ENCODE measurements at places on chromosomes 6 and 20.

DNA sequence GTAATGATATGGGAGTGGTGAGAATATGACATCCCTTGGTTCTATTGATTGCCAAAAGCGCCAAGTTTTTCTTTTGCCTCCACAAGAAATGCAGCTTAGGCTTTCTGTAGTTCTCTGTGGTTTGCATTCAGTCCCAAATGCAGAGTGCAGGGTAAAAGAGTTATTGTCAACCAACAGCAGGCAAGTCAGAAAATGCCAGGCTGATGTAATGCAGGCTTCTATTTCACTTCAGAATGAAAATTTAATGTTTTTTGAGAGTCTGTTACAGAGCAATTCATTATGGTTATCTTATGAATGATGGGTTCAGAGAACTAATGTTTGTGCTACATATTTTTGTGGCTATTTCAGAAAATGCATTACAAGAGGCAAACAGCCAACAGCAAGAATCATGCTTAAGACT is 293.5 kb downstream of the CENPW start:
- DNase-seq, result no peak

- DNase-seq, result peak; percentile 26
These were observed 44.3 kb downstream of the OR2B2 start for GRCh38 chr6:27867945-27868300.

GRCh38 chr20:55456316-55456940 is 548.9 kb downstream of the CBLN4 start:
- DNase-seq, result no peak

- no peak for DNase-seq
These were observed 259.4 kb upstream of the MAN1A1 start for GRCh38 chr6:119608994-119609393.

DNA sequence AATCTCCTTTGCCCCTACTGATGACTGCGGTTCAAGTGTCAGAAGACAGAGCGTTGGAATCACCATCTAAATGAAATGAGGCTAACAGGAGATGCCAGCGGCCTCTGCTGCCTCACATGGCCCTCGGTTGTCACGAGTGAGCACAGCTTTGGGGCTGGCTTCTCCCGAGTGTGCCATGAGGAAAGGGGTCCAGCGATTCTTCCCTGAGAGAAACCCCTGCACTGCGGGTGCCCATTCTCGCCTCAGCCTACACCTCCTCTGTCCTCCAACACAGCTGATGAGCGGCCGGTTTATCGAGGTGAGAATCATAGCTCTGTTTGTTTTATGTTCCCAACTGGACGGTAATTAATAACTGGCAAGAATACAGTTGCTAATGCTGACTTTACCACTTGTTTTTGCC is 144.7 kb upstream of the RPS6KA2 start:
- no peak for DNase-seq

- DNase-seq, result no peak
These were observed 11.0 kb downstream of the TTBK1 start for GRCh38 chr6:43254138-43254817.

- peak; percentile 52 for DNase-seq
These were observed 580 bp downstream of the NXT1 start for GRCh38 chr20:23350904-23351838.

DNA sequence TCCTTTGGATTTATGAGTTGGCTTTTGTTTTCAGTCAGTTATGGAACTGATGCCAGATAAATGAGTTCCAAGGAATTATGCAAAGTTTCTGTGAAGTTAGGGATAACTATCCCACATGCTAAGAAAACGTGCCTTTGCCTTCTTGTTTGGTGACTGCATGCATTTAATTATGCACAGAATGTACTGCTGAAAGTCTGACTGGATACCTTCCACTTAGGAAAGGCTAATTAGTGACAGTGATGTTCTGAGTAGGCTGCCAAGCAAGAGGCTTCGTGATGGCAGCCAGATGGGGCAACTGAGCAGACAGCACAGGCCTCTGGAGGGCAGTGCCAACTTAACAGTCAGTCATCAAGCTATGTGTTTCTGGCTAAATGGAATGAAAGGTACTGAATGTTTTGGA is 289.9 kb downstream of the CD109 start:
- no peak for DNase-seq

DNA sequence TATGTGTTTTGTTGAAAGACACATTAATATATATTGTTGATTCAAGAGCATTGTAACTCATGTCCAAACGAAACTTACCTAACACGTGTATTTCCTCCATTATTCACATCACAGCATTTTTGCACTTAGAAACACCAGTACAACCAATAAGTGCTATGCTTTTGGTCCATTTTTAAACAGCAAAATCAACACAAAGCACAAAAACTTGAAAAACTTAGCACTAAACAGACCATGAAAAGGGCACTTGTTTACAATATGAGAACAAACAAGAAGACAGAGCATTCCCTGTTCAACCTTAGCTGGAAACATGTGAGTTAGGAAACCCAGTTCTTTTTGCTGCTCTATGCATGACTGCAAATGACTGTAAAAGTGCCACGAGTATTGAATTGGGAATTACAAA is 9.6 kb downstream of the GLYATL3 start:
- DNase-seq, result no peak

DNA sequence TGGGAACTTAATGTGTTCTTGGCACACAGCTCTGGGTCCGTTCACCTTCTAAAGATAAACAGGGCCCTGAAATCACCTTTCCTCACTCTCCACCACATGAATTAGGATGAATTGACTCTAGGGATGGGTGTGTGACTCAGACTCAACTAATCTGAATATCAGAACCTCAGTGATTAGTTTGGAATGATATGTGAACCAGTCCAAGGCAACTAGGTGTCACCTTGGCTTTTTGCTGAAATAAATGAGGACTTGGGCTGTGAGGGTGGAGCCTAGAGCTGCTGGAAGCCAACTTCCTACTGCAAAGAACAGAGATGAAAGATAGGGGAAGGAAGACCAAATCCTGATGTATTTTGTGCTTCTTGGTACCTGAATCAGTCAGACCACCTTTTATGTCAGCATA is 132.0 kb upstream of the RNF24 start:
- no peak for DNase-seq

GRCh38 chr6:107156617-107157016 is 41.3 kb upstream of the BEND3 start:
- DNase-seq, result no peak

DNA sequence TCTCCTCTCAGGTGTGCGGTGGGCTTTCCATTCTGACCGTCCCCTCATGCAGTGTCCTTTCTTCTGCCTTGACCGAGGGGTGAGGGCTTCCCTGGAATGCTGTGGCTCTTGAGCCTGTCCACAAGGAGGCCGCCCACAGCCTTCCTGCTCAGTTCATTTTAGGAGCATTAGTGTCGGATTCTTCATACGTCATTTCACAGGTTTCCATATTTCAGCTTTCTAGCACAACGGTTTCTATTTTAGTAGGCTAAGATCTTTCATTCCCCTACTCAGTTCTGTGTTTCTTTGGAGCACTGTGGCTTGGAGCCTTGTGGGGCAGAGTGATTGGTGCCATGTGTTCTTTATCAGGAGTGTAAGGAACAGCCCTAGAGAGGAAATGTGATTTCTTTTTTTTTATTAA is 5.5 kb downstream of the PPP1R3G start:
- DNase-seq, result no peak

DNA sequence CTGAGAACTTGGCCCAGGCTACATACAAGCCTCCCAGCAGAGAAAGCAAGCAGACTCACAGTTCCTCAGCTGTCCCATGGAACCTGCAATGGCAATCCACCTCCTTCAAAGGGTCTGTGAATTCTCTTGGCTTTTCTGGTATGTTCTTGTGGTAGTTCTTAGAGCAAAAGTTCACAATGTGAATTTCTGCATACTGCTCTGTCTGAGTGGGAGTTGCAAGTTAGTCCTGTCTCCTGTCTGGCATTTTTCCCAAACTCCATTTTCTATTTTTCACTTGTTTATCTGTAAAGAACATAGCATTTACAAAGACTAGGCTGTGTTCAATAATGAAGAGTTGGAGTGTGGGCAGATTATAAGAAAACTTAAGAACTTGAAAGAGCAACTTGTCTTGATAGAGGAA is 269.9 kb downstream of the BCKDHB start:
- no peak for DNase-seq

DNA sequence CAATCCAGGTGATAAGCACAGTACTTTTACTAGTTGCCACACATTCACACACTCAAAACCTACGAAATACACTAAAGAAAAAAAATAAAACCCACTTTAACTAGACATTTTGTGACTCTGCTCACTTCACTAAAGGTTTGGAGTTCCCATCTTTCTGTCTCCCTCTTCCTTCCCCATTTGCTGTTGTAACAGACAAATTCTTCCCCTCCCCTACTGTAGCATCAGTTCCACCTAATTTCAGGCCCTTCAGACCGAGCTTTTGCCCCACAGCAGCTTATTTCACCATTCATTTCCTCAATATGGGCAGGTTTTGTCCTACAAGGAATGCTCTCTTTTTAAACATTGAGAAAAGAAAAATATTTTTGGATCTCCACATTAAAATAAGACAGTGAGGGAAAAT is 31.3 kb upstream of the MRAP2 start:
- no peak for DNase-seq

GRCh38 chr6:42916288-42916687 is 435 bp downstream of the PTCRA start:
- DNase-seq, result no peak

DNA sequence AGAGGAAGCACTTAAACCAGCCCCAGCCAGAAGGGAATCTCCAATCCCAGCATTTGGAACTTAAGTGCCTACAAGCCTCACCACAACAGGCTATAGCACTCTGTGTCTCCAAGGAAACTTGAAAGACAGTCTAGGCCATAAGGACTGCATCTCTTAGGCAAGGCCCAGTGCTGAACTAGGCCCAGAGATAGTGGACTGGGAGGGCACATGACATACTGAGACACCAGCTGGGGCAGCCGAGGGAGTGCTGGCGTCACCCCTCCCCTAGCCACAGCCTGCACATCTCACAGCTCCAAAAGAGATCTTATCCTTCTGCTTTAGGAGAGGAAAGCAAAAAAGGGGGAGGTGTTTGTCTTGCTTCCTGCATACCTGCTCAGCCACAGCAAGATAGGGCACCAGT is 618.5 kb downstream of the COL12A1 start:
- no peak for DNase-seq

DNA sequence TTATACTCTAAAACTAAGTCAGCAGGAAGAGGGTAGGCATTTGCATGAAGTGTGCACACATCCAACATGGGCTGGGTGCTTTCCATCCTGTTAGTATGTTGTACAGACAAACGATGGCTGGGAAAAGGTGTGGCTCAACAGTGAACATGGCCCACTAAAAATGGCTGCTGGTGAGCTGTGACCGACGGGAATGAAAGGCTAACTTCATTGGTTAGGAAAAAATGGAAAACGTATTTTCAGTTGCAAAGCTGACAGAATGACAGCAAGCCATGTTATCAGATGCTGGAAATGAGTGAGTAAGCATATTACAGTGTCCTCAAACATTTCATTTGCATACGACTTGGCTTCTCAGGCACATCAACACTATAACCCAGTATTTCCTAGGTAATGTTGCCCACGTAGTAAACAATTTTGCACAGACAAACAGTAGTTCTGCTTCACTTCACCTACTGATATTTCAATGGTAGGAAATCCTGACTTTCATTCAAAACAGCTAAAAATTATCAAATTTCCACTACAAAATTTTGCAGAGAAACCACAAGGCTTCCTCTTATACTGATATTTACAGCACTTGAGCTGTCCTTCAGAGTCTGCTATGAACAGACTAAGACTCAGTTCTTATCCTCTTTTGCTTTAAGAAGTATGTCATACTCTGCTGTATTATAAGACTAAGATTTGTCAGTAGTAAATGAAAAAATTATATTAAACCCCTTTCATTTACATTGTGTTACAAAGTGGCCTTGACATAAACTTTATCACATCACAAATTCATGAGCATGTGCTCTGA is 98.9 kb downstream of the IRF4 start:
- no peak for DNase-seq

GRCh38 chr6:167708501-167709094 is 118.1 kb upstream of the AFDN start:
- DNase-seq, result no peak

GRCh38 chr20:2026004-2026403 is 32.1 kb upstream of the PDYN start:
- DNase-seq, result no peak

DNA sequence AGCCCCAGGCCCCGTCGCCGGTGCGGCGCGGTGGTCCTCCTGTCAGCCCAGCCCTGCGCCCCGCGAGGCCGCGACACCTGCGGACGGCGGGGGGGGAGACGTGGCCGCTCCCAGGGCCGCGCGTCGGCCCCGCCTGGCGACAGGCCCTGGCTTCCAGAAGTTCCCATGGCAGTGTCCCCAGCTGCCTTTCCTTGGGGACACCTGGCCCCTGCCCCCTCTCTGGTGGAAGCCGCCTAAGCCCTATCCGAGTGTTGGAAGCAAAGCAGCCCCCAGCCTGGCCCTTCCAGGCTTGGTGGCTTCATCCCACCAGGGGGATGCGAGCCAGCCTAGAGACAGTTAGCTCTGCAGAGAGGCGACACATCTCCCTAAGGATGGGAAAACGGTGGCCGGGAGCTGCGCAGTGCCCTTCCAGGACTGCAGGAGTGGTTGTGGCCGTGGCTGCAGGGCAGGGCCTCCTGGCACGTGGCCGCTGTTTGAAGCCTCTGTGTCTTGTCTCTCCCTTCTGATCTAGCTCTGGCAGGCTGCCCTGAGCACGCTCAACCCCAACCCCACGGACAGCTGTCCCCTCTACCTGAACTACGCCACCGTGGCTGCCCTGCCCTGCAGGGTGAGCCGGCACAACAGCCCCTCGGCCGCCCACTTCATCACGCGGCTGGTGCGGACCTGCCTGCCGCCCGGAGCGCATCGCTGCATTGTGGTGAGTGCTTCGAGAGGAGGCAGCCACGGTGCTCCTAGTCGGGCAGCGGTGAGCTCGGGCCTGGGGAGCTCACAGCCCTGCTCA is 816 bp downstream of the NPEPL1 start:
- DNase-seq, result peak; percentile 6

DNA sequence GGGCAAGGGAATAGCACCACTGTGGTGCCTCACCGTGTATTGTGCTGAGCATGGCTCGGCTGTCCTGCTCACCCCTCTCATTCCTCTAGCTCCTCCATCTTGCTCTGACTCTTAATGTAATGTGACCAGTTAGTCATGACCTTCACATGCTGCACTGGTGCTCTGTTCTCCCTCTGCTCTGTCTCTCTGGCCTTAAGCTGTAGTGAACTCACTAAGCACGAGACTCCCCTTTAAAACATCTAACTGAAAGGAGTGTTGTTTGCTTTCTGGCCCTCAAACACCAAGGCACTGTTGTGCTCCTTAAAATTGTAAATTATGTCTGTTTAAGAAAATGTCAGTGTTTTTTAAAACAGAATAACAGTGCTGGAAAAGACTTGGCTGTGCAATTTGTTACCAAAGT is 140.4 kb downstream of the HDGFL1 start:
- DNase-seq, result no peak

- DNase-seq, result no peak
These were observed 26.2 kb downstream of the TTBK1 start for GRCh38 chr6:43269273-43270007.

DNA sequence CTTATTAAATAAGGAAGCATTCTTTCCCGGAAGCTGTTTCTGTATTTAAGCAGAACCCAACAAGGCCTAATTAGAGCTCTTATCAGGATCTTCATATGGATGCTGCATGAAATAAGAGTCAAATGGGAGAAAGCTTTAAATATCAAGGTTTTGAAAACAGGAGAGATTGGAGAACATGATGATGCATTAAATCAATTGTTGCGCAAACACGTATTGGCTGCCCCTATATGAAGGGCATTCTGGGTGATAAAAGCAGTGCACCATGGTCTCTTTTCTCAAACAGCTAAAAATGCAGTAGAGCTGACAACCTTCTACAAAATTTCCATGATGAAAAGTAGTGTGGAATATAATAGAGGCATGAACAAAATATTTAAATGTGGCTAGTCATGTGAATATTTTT is 98.9 kb downstream of the TBXT start:
- DNase-seq, result no peak
